ENCODE measurements at places on chromosomes 3 and 15. TPM values are rescaled to one million over a fixed set of nuclear protein-coding genes. Genes with fewer than 3 reads are reported as not detected.
A peak's percentile ranks its signal among the peaks of the same experiment; 100 is the strongest.

Gene GABRG3
- polyA plus RNA-seq: not detected

DNA sequence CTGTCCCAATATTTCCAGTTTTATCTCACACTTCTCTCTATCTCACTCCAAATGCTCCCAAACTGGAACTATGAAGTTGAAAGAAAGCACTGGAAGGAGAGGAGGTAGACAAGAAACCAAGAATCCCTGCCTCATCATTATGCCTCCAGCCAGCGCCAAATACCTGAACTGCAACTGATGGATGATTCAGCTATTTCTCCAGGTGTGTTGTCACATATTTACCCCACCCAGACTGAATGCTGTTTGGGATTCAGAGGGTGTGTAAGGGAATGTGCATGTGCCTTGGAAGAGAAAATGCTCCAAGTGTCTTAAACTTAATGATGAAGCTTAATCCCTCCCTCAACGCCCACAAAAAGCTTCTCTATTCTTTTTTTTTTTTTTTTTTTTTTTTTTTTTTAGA, 269.5 kb upstream of the ATP11B start:
- DNase-seq: no peak

DNA sequence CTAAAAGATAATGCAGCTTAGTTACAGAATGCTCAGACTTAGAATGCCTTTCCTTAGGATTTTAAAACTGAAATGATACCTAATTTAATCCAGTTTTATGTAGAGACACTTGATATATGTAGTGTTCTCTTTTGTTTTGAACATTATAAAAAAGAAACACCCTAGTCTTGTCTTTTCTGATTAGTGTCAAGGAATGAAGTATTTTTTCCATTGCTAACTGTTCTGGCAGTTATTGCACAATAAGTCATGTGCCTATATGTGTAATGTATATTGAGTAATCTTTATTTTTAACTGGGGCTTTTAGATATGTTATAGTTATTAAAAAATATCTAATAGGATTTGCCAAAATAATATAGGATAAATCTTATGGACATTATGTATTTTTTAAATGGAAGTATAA, 4.5 kb downstream of the ARL8B start:
- DNase-seq: peak; percentile 13

Gene MUSTN1
- polyA plus RNA-seq: 3.2 TPM

DNA sequence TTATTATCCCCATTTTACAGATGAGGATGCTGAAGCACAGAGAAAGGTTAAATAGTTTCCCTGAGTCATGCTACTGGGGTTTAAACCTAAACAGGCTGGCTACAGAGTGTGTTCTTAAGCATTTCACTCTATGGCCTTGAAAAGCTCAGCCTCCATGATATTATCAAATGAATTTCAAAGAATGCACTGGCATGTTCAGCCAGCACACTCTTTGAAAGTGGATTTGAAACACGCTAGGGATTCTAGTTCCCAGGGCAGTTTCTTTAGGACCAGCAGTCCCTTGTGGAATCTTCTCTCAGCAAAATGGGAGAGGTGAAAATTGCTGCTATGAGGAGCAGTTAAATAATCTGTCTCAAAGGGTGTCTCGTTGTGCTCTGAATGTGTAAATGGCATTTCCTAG, 213.3 kb downstream of the EPHB1 start:
- no peak for DNase-seq

- no peak for DNase-seq
Measured at GRCh38 chr3:180911876-180912303, 580 bp upstream of the FXR1 start.

DNA sequence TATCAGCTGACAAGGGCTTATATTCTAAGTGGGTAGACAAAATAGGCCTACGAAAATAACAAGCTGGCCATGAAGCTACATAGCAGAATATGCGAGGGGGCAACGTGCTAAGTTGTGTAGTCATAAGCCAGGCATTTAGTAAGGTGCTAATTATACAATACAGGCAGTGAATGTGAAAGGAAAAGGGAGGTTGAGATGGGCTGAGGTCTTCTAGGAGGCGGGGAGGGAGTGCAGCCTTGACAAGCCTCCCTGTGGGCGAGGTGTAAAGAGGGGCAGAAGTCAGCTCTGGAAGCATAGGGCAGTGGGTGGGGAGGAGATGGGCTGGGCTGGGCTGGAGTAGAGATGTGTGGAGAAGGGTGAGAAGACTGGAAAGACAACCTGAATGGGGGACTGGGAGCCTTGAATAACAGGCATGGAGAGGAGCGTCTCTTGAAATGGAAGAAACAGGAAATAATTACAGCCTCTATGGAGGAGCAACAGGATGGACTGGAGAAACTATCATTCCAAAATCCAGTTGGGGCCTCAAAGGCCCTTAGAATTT, 1.2 kb downstream of the TIGIT start:
- DNase-seq: no peak

GRCh38 chr15:57307527-57308169, 68.7 kb upstream of the CGNL1 start:
- DNase-seq: no peak

GRCh38 chr3:99720985-99721632, 82.7 kb downstream of the COL8A1 start:
- peak; percentile 44 for DNase-seq

Gene ATP13A5
- not detected for polyA plus RNA-seq

DNA sequence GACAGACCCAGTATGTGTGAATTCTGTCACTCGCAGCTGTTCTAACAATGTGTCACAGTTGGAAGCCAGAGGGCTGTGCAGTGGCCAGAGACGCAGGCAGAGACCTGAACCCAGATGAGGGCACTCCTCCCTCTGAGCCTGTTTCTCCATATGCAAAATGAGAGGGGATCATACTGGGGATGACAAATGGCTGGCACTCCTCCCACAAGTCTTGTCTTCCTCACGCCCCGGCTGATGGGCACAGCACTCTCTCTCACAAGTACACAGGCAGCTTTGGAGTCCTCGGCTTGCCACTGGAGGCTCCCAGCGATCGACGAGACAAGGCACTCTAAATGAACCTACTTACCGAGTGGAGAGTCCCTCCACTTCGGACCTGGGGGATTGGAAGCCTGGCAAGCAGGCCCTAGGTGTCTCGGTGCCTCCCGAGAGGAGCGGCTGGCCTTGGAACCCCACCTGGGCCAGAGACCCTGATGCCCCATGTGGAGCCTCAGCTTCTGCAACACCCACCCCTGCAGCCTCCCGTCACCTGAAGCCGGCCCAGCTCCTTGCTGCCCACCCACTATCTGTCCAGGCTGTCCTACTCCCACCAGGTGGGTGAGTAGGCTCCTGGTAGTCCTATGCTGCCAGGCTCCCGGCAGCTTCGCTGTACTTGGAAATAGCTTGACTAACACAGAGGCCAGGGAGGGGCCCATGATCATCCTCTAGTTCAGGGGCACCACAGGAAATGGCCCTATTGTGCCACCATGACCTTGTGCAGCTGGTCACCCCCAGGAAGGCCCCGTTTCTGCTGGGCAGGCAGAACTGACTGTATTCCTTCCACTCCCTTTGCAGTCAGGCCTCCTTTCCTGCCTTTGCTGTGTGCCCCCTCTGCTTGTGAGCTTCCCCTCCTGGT, 65.0 kb upstream of the IQSEC1 start:
- DNase-seq: no peak

DNA sequence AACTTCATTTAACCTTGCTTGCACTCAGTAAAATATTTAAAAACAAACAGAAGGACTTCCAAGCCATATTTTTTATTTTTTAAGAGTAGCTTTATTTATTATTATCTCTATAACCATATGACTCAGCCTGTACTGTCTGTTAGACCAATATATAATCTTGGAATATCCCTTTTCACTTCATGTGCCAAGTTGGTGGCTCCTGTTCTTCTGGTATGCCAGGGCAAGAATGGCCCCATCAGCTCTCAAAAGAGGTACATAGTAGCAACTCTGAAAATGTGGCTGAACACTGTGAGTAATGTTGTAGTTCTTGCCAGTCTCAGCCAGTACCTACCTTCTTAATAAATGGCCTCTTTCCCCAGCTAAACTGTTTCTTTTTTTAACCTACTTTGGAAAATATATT, 257.0 kb upstream of the UBE2E1 start:
- no peak for DNase-seq
